ENCODE measurements at places on chromosomes 4 and X.

- no peak for DNase-seq
These were observed 322.9 kb downstream of the BCOR start for GRCh38 chrX:39774774-39775328.

GRCh38 chr4:186134257-186134656 lies 29.8 kb downstream of the FAM149A start:
- no peak for DNase-seq

DNA sequence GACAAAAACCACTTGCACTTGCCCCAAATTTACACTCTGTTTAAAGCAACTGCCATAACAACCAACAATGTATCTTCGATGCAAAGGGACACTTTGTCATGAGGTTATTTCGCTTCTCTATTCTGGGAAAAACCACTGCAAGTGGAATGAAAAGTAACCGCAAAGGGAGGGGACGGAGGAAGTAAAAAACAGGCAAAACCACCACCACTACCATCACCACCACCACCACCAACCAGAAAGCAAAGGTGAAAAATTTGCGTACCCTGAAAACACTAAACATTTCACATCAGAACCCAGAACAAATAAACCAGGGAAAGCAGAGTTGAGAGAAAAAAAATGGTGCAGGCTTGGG lies 1.2 kb upstream of the N4BP2 start:
- DNase-seq: no peak

DNA sequence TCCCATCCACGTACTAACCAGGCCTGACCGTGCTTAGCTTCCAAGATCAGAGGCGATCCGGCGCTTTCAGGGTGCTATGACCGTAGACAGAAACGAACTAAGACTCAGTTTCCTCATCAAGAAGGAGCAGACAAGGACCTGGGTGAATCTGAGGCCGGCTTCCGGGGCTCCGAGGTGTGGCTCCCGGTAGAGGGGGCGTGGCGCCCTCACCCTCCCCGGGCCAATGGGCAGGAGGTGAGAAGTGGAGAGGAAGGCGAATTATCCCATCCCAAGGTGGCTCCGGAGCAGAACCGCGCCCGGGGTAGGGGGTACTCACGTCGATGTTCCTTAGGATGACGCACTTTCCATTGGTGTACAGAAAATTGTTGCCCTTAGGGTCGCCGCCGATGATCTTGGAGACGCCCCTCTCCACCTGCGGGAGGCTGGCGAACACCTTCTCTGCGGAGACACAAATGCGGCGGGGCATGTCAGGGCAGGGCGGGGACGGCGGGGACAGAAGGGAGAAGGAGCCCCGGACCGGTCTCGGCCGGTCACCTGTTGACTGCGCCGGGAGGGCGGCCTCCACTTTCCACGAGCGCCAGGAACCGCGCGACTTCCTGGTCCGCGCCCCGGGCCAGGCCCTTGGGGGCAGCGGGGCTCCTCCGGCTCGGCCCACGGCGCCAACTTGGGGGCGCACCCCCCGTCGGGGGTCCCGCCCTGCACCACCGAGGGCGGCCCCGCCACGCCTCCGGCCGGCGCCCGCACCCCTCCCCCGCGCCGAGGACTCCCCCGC lies 616 bp downstream of the WDR1 start:
- DNase-seq: no peak

- DNase-seq: no peak
These were observed 236.7 kb downstream of the FAT4 start for GRCh38 chr4:125551466-125551865.

All from NT2/D1 (cell line).